ENCODE measurements at places on chromosomes 12 and 14. TPM values are rescaled to one million over a fixed set of nuclear protein-coding genes. Genes with fewer than 3 reads are reported as not detected.

Gene ITPK1
- 92.0 TPM for total RNA-seq

Gene GOLGA5
- total RNA-seq = 33.7 TPM

Gene SMARCC2
- total RNA-seq = 112 TPM

Gene SLC17A8
- total RNA-seq = 0.16 TPM

- no peak overlapping the region for H3K4me3 ChIP-seq
- H3K36me3 ChIP-seq = no peaks in the 10 kb centered on the region
- H3K27me3 ChIP-seq = no peaks in the 10 kb centered on the region
- peaks cover 5% of the 10 kb centered on the region for H3K4me1 ChIP-seq
- no peak for DNase-seq
These were observed 15.8 kb downstream of the TSPAN8 start for GRCh38 chr12:71142016-71142415.

DNA sequence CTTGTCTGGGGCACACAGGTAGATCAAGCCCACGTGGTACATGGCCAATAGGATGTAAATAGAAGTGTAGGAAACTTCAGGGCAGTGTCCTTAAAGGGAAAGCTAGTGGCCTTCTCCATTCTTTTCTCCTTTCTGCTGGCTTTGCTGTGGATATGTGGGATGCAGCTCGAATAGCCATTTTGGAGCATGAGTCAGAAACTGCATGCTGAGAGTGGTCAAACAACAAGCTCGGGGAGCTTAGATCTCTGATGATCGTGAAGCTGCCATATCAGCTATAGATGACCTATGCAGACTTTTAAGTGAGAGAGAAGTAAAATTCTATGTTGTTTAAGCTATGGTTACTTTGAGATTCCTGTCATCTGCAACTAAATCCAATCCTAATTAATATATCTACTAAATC, 241.3 kb upstream of the DAAM1 start:
- no peak overlapping the region for H3K27ac ChIP-seq
- no peaks in the 10 kb centered on the region for H3K27me3 ChIP-seq
- no peaks in the 10 kb centered on the region for H3K4me1 ChIP-seq
- no peaks in the 10 kb centered on the region for H3K36me3 ChIP-seq
- H3K4me3 ChIP-seq = no peak overlapping the region

DNA sequence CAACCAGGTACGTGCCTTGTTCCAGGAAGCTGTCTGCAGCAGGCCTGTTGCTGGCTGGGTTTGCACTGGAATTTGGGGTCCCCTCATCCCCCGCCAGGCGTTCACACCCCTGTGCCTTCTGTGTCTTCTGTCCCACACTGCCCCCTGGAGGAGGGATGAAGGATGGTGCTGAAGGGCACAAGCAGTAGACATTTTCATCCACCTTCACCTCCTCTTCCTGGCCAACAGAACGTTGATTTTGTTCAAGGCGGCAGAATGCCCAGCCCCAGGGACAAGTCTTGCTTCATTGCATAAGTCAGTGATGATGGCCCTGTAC, 122.1 kb downstream of the CALM1 start:
- H3K4me1 ChIP-seq = peaks cover 10% of the 10 kb centered on the region
- no peak for DNase-seq
- no peak overlapping the region for H3K4me3 ChIP-seq

DNA sequence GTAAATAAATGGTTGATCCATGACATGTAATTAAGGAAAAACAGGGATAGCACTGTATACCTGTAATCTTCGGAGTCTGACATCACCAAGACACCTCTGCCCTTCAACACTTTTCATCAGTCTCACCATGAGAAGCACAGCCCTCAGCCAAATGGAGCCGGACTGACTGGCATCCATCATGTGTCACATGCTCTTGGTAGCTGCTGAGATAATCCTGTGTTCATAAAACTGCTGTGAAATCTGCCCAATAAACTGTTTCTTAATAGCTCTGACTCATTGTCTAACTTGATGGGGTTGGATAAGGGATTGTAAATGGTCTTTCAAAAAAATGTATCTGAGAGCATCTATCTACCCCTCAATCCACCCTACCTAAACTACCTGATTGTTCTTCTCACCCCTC, 33.6 kb downstream of the KCNH5 start:
- no peak overlapping the region for H3K4me3 ChIP-seq
- no peaks in the 10 kb centered on the region for H3K27me3 ChIP-seq
- H3K4me1 ChIP-seq = no peaks in the 10 kb centered on the region
- H3K27ac ChIP-seq = no peak overlapping the region

DNA sequence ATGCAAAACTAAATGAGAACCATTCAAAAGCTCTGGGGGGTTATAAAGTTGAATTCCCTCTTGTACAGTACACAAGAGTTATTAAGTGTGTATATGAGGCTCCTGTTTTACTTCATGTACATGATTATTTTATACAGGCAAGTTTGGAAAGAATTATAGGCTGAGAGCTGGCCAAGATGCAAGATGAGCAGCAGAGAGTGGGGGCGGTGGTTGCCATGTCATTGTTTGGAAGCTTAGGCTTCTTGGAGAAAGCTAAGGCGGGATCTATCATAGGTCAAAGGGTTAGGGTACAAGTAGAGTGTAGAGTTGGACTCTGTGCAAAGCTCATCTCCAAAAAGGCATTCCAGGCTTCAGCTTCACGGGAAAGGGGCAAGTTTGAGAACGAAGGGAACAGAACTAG, 297.1 kb upstream of the TBX3 start:
- no peaks in the 10 kb centered on the region for H3K36me3 ChIP-seq
- H3K27ac ChIP-seq = no peak overlapping the region
- no peak for DNase-seq
- H3K4me3 ChIP-seq = no peak overlapping the region
- H3K4me1 ChIP-seq = no peaks in the 10 kb centered on the region

GRCh38 chr12:21696625-21697024, 39.0 kb upstream of the LDHB start:
- no peak overlapping the region for H3K27ac ChIP-seq
- H3K36me3 ChIP-seq = no peaks in the 10 kb centered on the region
- no peak overlapping the region for H3K4me3 ChIP-seq
- DNase-seq = no peak
- H3K27me3 ChIP-seq = no peaks in the 10 kb centered on the region
- H3K4me1 ChIP-seq = no peaks in the 10 kb centered on the region
